HepG2 (cell line): ENCODE measurements at places on chromosomes 5 and 9. TPM values are rescaled to one million over a fixed set of nuclear protein-coding genes. Genes with fewer than 3 reads are reported as not detected.

The ELL2 gene
- total RNA-seq = 64.5 and 78.9 TPM in 2 replicates

The HTR1A gene
- total RNA-seq = not detected in 2 replicates

The PHF24 gene
- not detected in 2 replicates for total RNA-seq

The FAXDC2 gene
- 3.0 and 4.7 TPM in 2 replicates for total RNA-seq

The DOCK2 gene
- total RNA-seq = not detected in 2 replicates

The LIX1 gene
- total RNA-seq = not detected in 2 replicates

The ADGRD2 gene
- not detected in 2 replicates for total RNA-seq

The EIF4E1B gene
- total RNA-seq = not detected in 2 replicates

The PCDHA10 gene
- 0.02 TPM in 1 of 2 replicates, not detected in the other for total RNA-seq

The SPOCK1 gene
- 0.18 TPM in 1 of 2 replicates, not detected in the other for total RNA-seq

The IRX1 gene
- not detected in 2 replicates for total RNA-seq

The CCDC183 gene
- 3.0 and 5.0 TPM in 2 replicates for total RNA-seq

The FBP2 gene
- not detected in 2 replicates for total RNA-seq

The PTPN3 gene
- total RNA-seq = 5.6 and 7.9 TPM in 2 replicates

The RALGPS1 gene
- 2.2 and 3.7 TPM in 2 replicates for total RNA-seq

The LCP2 gene
- total RNA-seq = not detected in 2 replicates

The ARID3C gene
- not detected in 2 replicates for total RNA-seq

The ZNF367 gene
- 7.7 and 8.1 TPM in 2 replicates for total RNA-seq

The SPATA31C1 gene
- not detected in 2 replicates for total RNA-seq

The GMCL2 gene
- total RNA-seq = not detected in 2 replicates

The GFRA3 gene
- 0.10 and 0.27 TPM in 2 replicates for total RNA-seq

The CCL28 gene
- not detected in 2 replicates for total RNA-seq

The ARRDC3 gene
- total RNA-seq = 12.2 and 24.4 TPM in 2 replicates

The ASPN gene
- not detected in 2 replicates for total RNA-seq

The IFNA17 gene
- total RNA-seq = not detected in 2 replicates

The ANKRD33B gene
- total RNA-seq = 0.02 TPM in 1 of 2 replicates, not detected in the other

The ZNF354B gene
- 6.8 and 10.3 TPM in 2 replicates for total RNA-seq

The PCDHAC2 gene
- total RNA-seq = not detected in 2 replicates

The APC gene
- 19.0 and 19.4 TPM in 2 replicates for total RNA-seq
